ENCODE measurements at places on chromosomes 4 and X.

DNA sequence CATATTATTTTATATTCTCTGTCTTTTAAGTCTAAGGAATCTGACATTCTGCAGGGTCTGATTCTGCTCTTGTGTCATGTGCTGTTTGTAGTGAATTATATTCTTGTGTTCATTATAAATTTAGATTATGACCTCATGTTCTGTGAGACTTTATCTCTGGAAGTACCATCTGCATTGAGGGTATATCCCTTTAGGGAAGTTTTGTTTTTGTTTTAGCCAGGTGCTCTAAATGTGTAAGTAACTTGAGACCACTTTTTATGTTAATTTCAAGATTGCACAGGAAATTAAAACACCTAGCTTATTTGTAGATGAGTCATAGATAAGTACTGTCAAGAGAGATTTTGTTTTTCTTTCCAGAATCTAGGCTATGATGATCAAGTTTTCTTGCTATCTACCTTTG lies 35.0 kb upstream of the DKK2 start:
- no peak for DNase-seq

GRCh38 chr4:147477439-147477838 lies 3.5 kb upstream of the EDNRA start:
- no peak for DNase-seq

DNA sequence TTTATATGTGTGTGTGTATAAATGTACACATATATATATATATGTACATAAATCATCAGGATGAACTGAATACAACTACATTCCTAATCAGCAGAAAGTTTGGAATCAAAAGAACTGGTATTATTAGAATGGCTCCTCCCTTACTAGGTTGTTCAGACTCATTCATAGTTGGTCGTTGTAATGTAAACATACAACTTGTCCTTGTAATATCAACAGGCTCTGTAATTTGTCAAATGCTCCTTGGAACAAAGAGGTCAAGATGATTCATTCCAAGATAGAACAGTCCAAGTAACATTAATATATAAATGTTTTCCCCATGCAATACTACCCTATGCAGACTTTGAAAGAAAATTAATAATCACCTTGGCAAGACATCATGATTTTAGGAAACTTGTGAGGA lies 351.4 kb upstream of the SMIM31 start:
- no peak for DNase-seq

DNA sequence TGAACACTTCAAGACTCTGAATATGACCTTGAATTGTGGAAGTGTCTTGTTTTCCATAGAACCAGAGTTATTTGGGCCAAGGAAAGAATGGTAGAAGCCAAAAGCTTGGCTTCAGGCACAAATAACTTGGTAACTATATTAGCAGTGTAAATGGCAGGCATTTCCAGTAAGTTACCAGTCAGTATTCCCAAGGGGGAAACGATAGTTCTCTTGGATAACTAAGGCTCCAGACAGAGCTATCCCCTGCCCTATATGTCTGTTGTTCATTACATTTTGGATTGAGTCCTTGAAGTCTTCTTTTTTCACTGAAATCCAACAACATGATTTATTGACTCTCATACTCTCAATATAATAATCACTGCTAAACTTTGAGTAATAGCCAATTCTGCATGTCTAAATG lies 364.1 kb downstream of the MAGEB5 start:
- DNase-seq: no peak

DNA sequence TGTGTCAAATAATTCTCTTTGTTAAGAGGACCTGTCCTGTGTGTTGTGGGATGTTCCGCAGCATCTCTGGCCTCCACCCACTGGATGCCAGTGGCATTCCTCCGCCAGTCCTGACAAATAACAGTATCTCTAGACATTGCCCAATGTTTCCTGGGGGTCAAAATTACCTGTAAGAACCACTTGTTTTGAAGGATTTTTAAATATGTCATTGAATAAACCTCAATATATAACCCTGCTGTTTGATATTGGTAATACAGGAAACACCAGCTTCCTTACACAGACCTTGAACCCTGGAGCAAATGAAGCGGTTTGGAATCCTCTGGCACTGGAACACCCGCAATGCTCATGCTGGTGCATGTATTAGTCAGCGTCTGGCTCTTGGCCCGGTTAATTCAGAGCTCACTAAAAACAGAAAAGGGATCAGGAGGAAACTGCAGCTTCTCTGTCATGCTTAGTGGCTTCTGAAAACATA lies 101.3 kb downstream of the TBL1X start:
- no peak for DNase-seq

- no peak for DNase-seq
These were observed 593.2 kb downstream of the ZNF674 start for GRCh38 chrX:45952030-45952429.

DNA sequence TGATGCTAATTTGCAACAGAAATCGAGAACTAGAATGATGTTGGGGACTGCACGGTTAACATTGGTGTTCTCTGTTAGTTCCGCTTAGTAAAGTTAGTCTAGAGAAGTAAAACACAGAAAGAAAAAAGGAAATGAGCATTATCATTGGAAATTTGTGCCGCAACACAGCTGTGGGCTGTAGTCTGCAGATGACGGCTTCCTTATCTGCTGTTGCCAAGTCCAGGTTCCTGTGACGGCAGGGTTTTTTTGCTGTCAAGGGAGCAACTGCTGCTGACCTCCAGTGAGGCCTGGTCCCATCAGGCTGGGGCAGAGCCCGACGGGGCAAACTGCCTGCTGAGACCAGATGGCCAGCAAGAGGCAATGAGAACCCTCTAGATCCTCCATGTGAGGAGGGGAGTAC lies 38.9 kb upstream of the PHEX start:
- no peak for DNase-seq

- DNase-seq: no peak
These were observed 84.7 kb downstream of the HPRT1 start for GRCh38 chrX:134544513-134545151.

GRCh38 chrX:47697181-47697580 lies 38.2 kb upstream of the UXT start:
- no peak for DNase-seq

GRCh38 chr4:14168919-14169318 lies 541.4 kb upstream of the BOD1L1 start:
- no peak for DNase-seq

GRCh38 chr4:704198-704891 lies 1.3 kb upstream of the PCGF3 start:
- no peak for DNase-seq

DNA sequence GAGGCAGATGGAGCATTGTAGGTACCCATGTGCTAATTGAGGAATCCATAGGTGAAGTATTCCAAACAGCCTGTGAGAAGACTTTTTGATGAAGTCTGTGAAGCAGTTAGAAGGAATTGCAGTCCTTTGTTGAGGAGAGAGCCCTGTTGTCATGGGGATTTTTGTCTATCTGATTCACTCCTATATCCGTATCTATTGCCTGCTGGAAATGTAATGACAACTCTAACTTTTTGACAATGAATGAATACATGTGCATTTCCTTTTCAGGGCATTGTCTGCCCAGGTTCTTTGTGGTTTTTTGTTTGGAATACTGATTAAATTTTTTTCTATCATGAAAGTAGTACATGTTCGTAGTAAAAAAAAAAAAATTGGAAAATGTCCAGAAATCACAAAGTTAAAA lies 31.1 kb downstream of the STK32B start:
- no peak for DNase-seq

DNA sequence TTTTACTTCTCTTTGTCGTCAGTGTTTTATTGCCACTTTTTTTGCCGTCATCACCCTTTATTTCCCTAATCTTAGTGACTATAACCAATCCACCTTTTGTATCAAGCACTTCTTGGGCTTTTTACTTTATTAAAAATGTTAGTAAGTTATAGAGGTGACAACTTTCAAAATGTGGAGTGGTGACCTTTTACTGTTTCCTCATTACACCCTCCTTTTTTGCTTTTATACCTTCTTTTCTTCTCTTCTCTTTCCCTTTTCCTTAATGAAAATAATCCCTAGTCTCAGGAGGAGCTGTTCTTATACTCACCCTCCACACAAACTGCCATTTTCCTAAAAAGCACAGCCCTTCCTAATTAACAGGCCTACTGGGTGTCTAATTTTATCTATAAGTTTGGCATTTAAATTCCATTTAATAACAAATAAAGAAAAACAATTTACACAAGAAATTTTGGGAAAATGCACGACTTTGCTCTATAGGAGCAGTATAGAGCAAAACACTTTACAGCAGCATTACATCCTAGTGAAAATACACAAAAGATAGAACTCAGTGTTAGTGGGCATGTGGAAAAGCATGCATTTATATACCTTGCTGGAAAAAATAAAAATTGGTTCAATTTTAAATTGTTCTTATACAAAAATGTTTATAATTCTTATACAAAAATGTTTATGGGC lies 27.3 kb downstream of the BBS12 start:
- DNase-seq: no peak

DNA sequence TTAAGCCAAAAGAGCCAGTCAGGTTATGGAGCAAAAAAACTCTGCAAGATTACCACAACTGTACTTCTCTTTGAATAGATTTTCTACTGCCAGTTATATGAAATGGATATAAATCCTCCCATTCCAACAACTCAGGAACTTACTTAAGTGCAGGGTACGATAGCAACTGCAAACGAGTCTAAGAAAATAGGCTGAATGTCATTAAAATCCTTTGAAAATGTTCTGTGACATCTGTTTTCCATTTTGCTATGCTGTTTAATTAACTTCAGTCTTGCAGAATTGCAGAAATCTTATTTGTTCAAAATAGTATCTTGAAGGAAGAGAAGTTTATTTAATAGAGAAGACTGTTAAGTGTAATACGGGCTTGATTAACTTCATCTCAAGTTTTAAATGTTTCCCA lies 243.8 kb downstream of the PALLD start:
- DNase-seq: no peak

DNA sequence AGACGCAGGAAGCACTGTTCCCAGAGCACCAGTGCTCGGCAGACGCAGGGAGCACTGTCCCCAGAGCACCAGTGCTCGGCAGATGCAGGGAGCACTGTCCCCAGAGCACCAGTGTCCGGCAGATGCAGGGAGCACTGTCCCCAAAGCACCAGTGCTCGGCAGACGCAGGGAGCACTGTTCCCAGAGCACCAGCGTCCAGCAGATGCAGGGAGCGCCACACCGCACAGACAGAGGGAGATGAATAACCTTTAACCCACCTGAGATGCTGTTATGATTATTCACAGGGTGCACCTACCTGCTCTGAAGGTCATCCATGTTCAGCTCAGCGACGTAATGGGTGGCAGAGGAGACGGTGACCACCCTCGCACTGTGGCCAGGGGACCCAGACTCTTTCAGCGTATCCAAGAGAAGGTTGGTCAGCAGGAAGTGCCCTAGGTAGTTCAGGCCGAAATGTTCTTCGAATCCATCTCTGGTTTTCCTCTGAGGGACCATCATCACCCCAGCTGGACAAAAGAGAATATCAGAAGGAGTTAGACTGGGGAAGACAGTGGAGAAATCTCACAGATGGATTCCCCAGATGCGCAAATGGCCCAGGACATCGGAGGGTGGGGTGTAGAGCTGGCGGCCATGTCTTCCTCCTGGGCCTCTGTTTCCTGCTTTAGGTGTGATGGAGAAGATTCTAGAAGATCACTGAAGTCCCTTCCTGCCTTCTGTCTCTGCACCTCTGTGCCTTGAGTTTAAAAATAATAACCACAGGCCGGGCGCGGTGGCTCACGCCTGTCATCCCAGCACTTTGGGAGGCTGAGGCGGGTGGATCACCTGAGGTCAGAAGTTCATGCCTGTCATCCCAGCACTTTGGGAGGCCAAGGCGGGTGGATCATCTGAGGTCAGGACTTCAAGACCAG lies 234.1 kb downstream of the DHRSX start:
- no peak for DNase-seq

DNA sequence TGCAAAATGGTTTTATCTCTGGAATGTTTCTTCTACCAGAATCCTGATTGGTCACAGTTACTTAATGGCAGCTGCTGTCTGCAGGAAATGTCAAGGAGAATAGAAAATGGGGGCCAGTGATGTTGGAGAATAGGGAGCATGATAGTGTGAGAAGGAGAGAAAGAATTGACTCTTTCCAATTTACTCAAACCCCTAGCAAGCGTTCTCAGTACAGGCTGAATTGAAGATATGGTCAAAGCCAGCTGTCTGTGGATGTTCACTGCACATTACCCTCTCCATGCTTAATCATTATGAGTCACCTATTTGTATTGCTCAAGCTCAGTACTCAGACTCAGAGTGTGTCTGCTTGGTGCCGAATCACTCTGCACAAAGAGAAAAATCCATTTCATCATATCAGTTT lies 57.8 kb upstream of the FAM47B start:
- DNase-seq: no peak
